ENCODE measurements at places on chromosomes 1 and 21.

- DNase-seq: no peak
Observed at GRCh38 chr1:164265232-164265631, 293.8 kb upstream of the PBX1 start.

GRCh38 chr1:47941609-47942239, 55.5 kb downstream of the TRABD2B start:
- no peak for DNase-seq

DNA sequence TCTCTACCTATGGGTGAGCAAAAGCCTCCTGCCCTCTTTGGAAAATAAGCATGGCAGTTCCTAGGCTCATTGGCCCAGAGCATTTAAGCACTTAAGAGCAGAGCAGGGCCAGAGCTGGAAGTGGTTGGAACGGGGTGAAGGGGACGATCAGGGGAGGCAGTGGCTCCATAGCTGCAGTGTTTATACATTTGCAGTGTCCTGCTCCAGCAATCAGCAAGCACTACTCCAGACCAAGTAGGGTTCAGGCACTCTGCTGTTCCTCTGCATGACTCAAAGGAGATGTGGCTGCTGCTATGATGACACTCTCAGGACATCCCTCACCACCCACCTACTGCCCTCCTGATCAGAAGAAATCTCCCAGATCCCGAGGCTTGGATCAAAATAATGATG, 55.0 kb downstream of the TRABD2B start:
- no peak for DNase-seq

DNA sequence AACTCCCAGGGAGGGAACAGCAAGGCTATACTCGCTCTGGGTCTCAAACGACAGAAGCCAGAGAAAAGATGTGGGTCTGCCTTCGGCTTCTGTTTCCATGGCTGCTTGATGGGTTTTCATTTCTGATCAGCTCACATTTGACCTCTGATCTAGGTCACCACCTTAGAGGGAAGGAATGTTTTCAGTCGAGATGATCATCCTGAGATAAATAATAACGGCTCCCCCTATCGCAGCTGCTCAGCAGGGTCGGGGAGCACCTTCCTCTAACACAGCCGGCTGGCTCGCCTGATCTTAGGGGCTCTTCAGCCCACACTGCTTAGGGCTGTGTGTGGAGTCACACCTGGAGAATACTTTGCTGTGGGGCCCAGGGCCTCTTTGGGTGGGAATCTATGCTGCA, 53.1 kb upstream of the ZNF648 start:
- DNase-seq: no peak

DNA sequence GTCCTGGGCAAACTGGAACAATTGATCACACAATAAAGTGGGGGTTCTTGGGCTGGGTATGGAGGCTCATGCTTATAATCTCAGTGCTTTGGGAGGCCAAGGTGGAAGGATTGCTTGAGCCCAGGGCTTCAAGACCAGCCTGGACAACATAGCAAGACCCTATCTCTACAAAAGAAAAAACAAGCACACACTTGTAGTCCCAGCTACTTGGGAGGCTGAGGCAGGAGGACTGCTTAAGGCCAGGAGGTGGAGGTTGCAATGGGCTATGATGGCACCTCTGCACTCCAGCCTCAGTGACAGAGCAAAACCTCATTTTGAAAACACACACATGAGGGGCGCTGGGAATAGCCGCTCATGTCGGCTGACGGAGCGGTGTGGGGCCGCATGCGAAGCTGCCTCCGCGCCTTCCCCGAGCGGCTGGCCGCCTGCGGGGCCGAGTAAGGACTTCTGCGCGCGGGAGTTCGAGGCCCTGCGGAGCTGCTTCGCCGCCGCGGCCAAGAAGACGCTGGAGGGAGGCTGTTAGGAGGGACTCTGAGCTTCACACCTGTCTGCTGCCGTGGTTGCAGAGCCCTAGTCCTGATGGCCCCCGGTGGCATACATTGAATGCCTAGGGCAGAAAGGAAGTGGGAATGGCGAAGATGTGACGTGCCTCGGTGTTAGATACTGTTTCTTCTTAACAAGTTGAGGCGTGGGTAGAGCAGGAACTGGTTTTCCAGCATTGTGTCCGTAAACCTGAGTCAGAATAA, 59.5 kb downstream of the ACBD3 start:
- no peak for DNase-seq

GRCh38 chr1:90204023-90204590, 209.2 kb downstream of the ZNF326 start:
- DNase-seq: no peak

GRCh38 chr1:26909951-26910342, 3.8 kb downstream of the NR0B2 start:
- DNase-seq: no peak

- no peak for DNase-seq
Observed at GRCh38 chr1:51061231-51061918, 40.7 kb upstream of the C1orf185 start.

- no peak for DNase-seq
Observed at GRCh38 chr1:186819563-186819962, 9.2 kb upstream of the PLA2G4A start.

DNA sequence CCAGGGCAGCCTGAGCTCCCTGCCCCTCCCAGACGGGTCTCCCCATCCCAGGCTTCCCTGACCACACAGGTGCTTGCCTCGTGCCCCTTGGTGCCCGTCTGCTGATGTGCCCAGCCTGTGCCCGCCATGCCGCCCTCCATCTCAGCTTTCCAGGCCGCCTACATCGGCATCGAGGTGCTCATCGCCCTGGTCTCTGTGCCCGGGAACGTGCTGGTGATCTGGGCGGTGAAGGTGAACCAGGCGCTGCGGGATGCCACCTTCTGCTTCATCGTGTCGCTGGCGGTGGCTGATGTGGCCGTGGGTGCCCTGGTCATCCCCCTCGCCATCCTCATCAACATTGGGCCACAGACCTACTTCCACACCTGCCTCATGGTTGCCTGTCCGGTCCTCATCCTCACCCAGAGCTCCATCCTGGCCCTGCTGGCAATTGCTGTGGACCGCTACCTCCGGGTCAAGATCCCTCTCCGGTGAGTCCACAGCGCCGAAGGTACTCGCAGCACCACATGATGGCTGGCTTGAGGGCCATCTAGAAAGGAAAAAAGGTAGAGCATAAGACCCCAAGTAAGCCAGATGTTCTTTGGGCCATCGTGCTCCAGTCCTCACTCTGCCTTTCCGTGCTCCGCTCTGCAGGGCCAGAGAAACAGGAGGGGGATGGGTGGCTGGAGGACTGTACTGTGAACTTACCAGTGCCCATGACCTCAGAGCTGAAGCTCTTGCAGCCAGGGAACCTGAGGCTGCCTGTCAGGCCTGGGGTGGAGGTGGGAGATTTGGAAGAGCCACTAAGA, 1.4 kb downstream of the ADORA1 start:
- DNase-seq: no peak

DNA sequence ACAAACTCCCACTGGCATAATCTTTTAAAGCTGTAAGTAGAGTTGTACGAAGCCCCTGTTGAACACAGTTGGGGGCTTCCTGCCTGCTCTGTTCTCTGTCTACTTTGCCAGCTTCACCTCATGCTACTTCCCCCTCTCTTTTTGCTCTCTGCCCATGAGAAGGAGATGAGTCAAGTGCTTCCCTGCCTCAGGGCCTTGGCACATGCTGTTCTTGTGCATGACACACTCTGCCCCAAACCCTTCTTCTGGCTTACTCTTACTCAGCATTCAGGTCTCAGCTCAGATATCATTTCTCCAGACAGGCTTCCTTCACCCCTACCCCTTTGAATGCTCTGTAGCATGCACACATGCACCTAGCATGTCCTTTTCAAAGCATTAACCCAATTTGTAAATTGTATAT, 208.8 kb downstream of the FOXD2 start:
- DNase-seq: no peak

DNA sequence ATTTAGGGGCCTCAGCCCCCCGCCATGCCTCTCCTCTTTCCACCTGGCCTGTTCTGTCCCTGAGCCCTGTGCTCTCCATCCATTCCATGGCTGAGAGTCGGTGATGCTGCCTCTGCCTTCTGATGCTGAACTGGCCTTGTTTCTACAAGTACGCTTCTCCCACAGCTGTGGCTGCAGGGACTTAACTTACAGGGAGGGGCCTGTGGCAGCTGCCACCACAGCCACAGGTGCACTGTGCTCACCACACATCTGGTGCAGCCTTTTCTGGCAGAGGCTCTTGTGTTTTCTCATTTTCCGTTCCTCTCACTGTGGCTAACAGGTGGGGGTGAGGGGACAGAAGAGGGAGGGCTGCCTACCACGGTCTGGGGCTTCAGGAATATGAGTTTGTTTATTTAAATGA, 4.2 kb downstream of the FMO1 start:
- no peak for DNase-seq
